Spleen (tissue), 13 donors: ENCODE measurements at places on chromosomes 4 and X. TPM values are rescaled to one million over a fixed set of nuclear protein-coding genes. Genes with fewer than 3 reads are reported as not detected.

Gene ZNF157
- 0.79 TPM for total RNA-seq

GRCh38 chr4:87465739-87466366, 43.5 kb downstream of the NUDT9 start:
- no peak for DNase-seq

DNA sequence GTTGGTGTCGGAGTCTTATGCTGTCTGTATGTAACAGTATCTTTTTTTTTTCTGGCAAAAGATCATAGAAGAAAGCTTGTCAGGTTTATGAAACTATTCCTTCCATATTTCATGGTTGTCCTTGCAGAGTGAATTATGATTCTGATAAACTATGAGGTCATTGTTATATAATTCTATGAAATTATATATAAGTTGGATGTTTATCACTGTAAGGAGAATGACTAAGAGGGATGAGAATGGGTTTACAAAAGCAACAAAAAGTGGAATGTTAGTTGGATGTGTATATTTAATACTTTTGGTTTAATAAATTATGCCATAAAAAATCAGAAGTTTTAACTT, 43.1 kb downstream of the RAPGEF2 start:
- DNase-seq = no peak

- DNase-seq = no peak
Observed at GRCh38 chr4:38930204-38930603, 62.6 kb downstream of the FAM114A1 start.
